ENCODE measurements at places on chromosomes 16 and 17. TPM values are rescaled to one million over a fixed set of nuclear protein-coding genes. Genes with fewer than 3 reads are reported as not detected.

DNA sequence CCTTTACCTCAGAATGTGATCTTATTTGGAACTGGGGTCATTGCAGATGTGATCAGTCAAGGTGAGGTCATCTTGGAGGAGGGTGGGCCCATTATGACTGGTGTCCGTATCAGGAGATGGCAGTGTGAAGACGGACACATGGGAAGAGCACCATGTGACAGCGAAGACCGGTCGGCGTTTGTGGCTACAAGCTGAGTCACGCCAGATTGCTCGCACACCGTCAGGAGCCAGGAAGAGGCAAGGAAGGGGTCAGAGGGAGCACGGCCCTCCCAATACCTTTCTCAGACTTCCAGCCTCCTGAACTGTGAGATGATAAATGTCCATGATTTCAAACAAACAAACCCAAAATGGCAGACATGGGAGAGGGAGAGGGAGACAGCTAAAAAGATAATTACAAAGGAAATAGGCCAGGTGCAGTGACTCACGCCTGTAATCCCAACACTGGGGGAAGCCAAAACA, 13.2 kb downstream of the STARD3 start:
- no peak overlapping the region for H3K4me3 ChIP-seq
- no peaks in the 10 kb centered on the region for H3K27me3 ChIP-seq
- no peak for DNase-seq
- peaks cover 30% of the 10 kb centered on the region for H3K4me1 ChIP-seq

DNA sequence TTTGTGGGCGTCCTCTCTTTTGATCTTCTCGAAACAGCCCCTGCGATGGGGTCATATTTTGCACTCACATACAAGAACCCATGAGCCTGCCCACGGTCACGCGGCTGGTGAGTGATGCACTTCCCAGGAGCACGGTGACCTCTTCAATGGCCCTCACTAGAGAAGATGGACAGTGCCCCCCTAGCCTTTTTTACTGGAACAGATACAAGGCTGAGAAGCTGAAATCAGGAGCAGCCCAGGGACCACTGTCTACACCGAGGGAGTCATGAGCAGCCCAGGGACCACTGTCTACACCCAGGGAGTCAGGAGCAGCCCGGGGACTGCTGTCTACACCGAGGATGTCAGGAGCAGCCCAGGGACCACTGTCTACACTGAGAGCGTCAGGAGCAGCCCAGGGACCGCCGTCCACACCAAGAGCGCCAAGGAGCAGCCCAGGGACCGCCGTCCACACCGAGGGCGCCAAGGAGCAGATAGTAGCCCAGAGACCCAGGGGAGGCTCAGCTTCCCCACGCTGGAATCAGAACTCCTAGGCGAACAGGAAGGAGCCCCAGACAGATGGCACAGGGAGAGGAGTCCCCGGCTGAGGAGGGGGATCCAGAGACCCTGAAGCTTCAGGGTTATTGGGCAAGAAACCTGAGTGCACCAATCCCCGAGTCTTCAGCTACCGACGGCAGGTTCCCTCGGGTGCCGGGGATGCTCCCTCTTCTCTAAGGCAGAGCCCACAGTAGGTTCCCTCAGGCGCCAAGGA, 23.7 kb downstream of the ACSF3 start:
- peak overlapping the region; percentile 15 for H3K27ac ChIP-seq
- H3K36me3 ChIP-seq: peaks cover 58% of the 10 kb centered on the region
- H3K4me3 ChIP-seq: no peak overlapping the region
- DNase-seq: peak; percentile 0

- H3K36me3 ChIP-seq: no peaks in the 10 kb centered on the region
- no peak overlapping the region for H3K4me3 ChIP-seq
- peaks cover 21% of the 10 kb centered on the region for H3K27me3 ChIP-seq
- H3K4me1 ChIP-seq: no peaks in the 10 kb centered on the region
Observed at GRCh38 chr17:50213026-50214022, 11.9 kb upstream of the COL1A1 start.

DNA sequence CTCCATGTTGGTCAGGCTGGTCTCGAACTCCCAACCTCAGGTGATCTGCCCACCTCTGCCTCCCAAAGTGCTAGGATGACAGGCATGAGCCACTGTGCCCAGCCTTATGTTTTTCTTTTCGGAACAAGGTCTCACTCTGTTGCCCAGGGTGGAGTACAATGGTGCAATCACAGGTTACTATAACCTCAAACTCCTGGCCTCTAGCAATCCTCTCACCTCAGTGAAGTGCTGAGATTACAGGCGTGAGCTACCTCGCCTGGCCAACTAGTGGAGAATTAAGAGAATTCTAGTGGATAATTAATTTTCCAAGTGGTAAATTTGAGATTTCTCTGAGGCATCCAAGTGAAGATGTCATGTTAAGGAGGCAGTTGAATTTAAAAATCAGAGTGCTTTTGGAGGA, 2.9 kb upstream of the FBXO47 start:
- H3K36me3 ChIP-seq: no peaks in the 10 kb centered on the region
- H3K4me3 ChIP-seq: no peak overlapping the region
- no peak overlapping the region for H3K27ac ChIP-seq
- no peaks in the 10 kb centered on the region for H3K27me3 ChIP-seq
- peaks cover 16% of the 10 kb centered on the region for H3K4me1 ChIP-seq

DNA sequence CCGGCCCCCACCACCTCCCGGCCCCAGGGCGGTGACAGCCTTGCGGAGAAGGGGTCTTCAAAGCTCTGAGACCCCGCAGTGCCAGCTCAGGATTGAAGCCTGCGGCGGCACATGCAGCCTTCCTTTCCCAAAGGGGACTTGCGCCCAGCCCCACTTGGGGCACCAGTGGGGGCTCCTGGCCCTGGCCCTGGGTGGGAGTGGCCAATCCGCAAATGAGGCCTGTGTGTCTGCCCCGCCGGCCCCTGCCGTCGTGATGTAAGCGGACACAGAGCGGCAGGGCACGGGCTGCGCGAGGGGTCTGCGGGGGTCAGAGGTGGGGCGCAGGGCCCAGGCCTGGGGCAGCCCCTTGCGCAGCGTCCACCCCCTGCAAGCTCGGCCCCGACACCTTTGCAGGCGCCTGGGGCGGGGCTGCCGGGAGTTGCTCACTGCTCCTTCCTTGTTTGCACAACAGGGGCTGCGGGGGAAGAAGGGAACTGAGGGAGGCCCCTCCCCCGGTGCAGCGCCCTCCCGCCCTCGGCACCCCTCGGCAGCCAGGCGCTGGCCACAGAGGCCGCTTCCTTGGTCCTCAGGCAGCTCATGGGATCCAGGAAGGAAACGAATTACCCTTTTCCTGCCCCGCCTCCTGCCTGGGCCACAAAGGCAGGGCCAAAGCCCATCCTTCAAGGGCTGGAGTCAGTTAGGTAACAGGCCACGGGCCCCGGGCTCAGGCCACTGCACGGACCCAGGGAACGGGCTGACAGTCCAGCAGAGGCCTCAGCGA, 2.9 kb downstream of the SLC16A3 start:
- H3K4me3 ChIP-seq: peak overlapping the region; percentile 43
- no peaks in the 10 kb centered on the region for H3K36me3 ChIP-seq
- H3K4me1 ChIP-seq: peaks cover 64% of the 10 kb centered on the region
- peak overlapping the region; percentile 34 for H3K27ac ChIP-seq
- peak; percentile 65 for DNase-seq

- no peaks in the 10 kb centered on the region for H3K36me3 ChIP-seq
- no peak overlapping the region for H3K4me3 ChIP-seq
- DNase-seq: peak; percentile 37
Observed at GRCh38 chr17:20896153-20896649, 146.6 kb downstream of the USP22 start.

- no peak for DNase-seq
- H3K4me1 ChIP-seq: peaks cover 5% of the 10 kb centered on the region
- peaks cover 56% of the 10 kb centered on the region for H3K36me3 ChIP-seq
- no peaks in the 10 kb centered on the region for H3K27me3 ChIP-seq
- H3K27ac ChIP-seq: no peak overlapping the region
Observed at GRCh38 chr16:17129971-17130370, 340.8 kb downstream of the XYLT1 start.

GRCh38 chr17:19305761-19306159, 56.8 kb downstream of the B9D1 start:
- no peaks in the 10 kb centered on the region for H3K36me3 ChIP-seq
- peaks cover 19% of the 10 kb centered on the region for H3K27me3 ChIP-seq
- H3K4me1 ChIP-seq: peaks cover 26% of the 10 kb centered on the region
- no peak overlapping the region for H3K4me3 ChIP-seq
- no peak for DNase-seq

DNA sequence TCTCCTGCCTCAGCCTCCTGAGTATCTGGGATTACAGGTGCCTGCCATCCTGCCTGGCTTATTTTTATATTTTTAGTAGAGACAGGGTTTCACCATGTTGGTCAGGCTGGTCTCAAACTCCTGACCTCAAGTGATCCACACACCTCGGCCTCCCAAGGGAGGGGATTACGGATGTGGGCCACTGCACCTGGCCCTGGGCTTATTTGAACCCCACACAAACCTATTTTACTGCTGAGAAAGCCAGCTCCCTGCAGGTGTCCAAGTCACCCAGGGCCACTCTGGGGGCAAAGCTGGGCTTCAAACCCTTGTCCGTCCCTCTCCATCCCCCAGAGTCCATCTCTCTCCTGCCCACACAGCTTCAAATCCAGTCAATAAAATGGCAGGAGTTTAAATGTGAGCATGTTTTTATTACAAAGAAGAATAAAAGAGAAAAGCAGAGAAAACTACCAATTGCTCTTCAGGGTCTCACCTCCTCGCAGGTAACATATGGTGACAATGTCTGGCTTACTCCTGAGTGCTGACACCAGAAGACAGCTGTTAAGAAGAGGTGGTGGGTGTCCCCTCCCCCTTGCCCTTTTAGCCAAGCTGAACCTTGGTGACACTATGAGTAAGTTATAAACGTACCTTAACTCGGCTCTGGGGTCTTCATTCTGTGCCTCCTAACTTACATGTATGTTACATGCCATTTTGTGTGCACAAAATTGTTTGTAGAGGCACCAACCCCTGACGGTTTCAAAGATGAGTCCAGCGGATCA, 45.4 kb downstream of the LAT start:
- H3K4me1 ChIP-seq: peaks cover 24% of the 10 kb centered on the region
- no peaks in the 10 kb centered on the region for H3K27me3 ChIP-seq
- no peak overlapping the region for H3K27ac ChIP-seq
- no peak overlapping the region for H3K4me3 ChIP-seq
- no peaks in the 10 kb centered on the region for H3K36me3 ChIP-seq

DNA sequence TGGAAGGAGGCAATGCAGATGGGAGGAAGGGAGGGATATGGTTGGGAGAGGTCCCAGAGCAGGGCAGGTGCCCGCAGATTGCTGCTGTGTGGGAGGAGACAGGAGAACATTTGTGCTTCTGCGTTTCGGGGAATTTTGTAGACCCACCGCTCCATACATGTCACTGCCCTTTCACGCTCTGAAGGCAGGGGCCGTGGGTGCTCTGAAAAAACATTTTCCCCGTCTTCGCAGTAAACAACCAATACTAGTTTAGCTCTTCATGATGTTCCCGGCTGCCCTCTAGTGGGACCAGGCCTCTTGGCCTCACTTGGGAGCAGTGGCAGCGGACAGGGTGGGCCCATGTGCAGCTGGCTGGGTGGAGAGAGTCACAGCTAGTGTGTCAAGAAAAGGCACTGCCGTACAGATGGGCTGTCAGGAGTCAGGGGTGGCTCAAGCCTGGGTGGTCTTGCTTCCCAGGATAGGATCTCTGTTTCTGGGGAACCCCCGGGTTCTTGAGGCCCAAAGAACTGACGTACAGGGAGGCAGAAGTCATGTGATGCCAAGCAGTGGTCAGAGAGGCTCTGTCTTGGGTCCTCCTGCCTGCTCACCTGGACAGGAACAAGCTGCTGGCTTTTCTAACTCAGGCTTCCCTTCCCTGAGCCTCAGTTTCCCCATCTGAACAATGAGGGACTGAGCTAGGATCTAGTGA, 46.5 kb upstream of the CPNE2 start:
- H3K36me3 ChIP-seq: peaks cover 85% of the 10 kb centered on the region
- H3K27me3 ChIP-seq: no peaks in the 10 kb centered on the region
- H3K27ac ChIP-seq: peak overlapping the region; percentile 32
- H3K4me1 ChIP-seq: peaks cover 60% of the 10 kb centered on the region
- no peak overlapping the region for H3K4me3 ChIP-seq

DNA sequence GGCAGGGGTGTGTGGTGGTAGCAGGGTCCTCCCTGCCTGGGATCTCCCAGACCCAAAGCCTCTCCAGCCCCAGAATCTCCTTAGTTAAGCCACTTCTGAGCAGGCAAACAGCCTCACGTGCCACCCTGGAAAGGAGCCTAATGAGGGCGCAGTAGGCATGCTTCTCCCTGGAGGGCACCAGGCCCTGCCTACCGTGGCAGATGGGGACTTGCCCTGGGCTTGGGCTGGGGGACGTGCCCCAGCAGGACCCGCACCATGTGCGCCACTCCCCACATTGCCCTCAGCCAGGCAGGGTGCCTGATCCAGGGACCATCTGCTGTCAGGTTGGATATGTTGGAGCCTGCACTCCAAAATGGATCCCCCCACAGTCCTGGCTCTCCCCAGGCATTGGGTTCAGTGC, 14.2 kb downstream of the FAM83G start:
- H3K27me3 ChIP-seq: no peaks in the 10 kb centered on the region
- H3K4me1 ChIP-seq: peaks cover 35% of the 10 kb centered on the region
- no peak for DNase-seq
- no peak overlapping the region for H3K27ac ChIP-seq

DNA sequence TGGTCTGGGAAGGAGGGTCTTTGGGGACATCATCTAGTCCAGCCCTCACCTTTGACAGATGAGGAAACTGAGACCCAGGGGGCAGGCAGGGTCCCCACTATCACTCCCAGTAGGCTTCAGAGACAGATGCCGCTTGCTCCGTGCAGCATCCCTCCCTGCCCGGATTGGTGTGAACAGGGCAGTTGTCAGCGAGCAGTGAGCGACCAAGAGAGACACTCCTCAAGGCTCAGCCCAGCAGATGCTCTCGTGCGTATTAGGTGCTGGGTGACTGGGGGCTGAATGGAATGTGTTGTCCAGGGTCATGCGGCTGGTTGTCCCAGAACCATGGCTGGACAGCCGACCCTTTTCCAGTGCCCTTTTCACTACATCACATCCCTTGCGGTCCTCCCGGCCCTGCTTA, 49.0 kb downstream of the MPRIP start:
- no peak overlapping the region for H3K4me3 ChIP-seq
- peaks cover 29% of the 10 kb centered on the region for H3K36me3 ChIP-seq
- H3K27me3 ChIP-seq: no peaks in the 10 kb centered on the region
- DNase-seq: no peak

DNA sequence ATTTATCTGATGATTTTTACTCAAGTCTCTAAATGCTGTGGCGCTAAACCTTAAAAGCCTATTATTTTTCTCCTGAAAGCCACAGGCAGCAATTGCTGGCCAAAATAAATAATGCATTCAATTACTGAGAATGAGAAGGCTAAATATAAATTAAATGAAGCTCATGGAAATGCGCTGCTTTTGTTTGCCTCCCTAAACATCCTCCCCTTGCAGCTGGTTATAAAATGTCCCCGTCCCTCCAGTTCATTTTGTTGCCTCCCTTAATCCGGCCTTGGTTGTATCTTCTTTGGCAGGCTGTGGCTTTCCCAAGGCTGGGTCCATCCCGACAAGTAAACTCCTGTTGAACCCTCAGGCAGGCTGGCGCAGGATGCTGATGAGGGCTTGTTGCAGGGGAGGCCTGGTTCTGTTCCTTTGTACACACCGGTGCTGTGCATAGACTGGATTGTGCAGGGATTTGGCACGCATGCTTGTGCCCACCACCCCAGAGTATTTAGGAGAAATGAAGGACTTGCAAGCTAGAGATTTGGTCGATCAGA, 62.7 kb downstream of the KNOP1 start:
- H3K4me1 ChIP-seq: no peaks in the 10 kb centered on the region
- no peak for DNase-seq
- H3K27ac ChIP-seq: no peak overlapping the region
- H3K36me3 ChIP-seq: peaks cover 41% of the 10 kb centered on the region
- H3K27me3 ChIP-seq: no peaks in the 10 kb centered on the region
- H3K4me3 ChIP-seq: no peak overlapping the region

Gene ZSCAN10
- 0.36 TPM for total RNA-seq

Gene TMEM208
- 35.8 TPM for total RNA-seq

Gene CUEDC1
- total RNA-seq: 0.41 TPM

Gene TBC1D28
- not detected for total RNA-seq

Gene CCL8
- not detected for total RNA-seq

Gene RNF227
- 3.5 TPM for total RNA-seq

Gene PRSS27
- 0.28 TPM for total RNA-seq

Gene CLDN9
- not detected for total RNA-seq
